ENCODE measurements at places on chromosomes 12 and 14.

- DNase-seq: no peak
These were observed 23.5 kb downstream of the CMKLR1 start for GRCh38 chr12:108315486-108316105.

GRCh38 chr12:45191239-45191638, 24.7 kb upstream of the ANO6 start:
- DNase-seq: no peak

DNA sequence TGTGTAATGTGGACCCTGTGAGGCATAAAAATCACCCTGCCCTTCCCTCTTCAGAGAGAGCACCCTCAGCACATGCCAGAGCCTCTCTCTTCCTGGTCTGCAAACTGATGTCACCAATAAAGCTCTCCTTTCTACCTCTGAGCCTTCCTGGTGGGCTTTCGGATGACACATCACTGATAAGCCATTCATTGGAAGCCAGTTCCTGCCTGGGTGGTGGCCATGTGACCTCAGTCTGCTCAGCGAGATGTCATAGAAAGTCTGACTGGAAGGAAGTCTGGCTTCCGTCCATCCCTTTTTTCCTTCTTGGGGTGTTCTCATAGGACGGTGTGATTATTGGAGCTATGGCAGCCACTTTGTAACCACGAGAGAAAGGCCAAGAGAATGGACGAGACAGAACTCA, 95.7 kb downstream of the PIWIL1 start:
- DNase-seq: no peak

- DNase-seq: no peak
These were observed 205.0 kb upstream of the KRR1 start for GRCh38 chr12:75716291-75717025.

GRCh38 chr12:76643438-76643837, 83.9 kb upstream of the OSBPL8 start:
- no peak for DNase-seq

DNA sequence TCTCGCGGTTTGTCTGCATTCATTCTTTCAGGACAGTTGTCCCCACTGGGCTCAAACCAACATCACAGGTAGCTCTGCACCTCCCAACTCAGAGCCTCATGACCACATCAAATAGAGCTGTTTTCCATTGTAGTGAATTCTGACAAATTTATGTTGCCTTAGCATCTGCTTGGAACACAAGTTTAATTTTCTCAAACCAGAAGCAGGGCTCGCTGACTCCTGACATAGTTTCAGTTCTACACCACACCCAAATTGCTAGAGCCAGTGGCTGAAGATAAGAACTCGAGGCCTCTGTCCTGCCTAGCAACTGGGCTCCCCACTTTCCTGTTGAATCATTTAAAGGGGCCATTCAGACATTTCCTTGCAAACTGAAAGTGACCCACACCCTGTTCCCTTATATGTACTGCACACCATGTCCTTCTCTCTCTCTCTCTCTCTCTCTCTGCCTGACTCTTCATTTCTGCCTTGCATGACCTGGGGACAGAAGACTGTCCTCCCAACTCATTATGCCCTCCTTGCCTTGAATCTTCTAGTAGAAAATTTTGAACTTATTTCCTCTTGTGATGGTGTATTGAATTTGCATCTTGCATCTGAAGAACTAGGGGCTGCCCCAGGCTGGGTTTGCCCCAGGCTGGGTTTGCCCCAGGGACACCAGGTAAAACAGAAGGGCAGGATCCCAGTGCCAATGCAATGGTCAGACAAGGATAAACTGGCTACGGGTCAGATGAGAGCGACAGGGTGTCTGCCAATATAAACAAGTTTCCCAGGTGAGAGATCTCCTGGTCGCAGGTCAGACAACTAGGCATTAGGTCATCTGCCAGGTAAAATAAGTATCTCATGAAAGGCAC, 9.7 kb upstream of the WSCD2 start:
- DNase-seq: no peak

- DNase-seq: no peak
These were observed 13.7 kb upstream of the LTA4H start for GRCh38 chr12:96049101-96049500.

GRCh38 chr12:53664936-53665335, 10.9 kb downstream of the ATP5MC2 start:
- DNase-seq: no peak

- DNase-seq: no peak
These were observed 43.7 kb downstream of the ADCK1 start for GRCh38 chr14:77843651-77844050.

DNA sequence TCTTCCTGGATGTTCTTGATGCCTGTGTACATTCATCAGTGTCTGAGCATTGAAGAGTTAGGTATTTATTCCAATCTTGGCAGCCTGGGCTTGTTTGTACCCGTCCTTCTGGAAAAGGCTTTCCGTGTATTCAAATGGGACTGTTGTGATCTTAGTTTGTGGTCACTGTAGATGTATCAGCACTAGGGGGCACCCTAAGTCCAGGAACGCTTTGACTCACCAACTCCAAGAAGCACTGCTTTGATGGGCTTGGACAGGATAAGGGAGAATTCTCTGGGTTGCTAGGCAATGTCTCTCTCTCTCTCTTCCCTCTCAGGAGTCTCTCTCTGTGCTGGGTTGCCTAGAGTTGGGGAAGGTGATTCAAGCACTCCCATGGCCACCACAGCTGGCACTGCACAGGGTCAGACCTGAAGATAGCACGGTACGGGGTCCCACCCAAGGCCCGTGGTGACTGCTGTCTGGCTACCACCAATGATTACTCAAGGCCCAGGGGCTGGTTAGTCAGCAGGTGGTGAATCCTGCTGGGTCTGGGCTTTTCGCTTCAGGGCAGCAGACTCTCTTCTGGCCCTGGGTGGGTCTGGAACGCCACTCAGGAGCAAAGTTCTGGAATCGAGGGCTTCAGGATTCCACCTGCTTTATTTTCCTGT, 211.1 kb upstream of the RGS6 start:
- DNase-seq: no peak
